Fibroblast of skin of back (primary cell): ENCODE measurements at places on chromosomes 12 and 14.
A peak's percentile ranks its signal among the peaks of the same experiment; 100 is the strongest.

DNA sequence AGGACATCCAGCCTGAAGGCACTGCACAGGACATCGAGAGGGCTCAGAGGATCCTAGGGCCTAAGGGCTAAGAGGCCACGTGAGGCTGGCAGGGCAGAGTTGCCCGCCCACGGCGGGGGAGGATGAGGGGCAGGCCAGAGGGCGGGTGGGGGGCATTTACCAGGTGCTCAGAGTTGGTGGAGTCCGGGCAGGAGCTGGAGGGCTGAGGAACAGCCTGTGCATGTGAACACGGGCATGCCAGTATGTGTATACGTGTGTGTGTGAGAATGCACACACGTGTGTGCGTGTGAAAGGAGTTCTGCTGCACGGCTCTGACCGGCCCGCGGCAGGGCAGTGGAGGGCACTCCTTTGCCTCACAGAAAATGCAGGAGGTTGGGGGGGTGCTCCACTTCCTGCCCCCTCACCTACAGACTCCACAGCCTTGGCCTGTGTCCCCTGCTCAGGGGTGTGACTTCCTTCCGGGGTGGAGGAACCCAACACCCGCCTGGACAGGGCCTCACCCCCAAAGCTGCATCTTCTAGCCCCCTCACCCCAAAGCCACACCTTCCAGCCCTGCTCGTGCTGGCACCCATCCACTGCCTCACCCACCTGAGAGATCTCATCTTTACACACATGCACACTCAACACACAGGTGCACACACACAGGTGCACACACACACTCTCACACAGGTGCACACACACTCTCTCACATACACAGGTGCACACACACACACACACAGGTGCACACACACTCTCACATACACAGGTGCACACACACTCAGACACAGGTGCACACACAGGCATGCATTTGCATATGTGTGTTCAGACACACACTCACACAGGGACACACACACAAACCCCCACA lies 11.8 kb upstream of the GPR132 start:
- DNase-seq, result no peak

- no peak for DNase-seq
These were observed 4.7 kb upstream of the LHX5 start for GRCh38 chr12:113476176-113476986.

DNA sequence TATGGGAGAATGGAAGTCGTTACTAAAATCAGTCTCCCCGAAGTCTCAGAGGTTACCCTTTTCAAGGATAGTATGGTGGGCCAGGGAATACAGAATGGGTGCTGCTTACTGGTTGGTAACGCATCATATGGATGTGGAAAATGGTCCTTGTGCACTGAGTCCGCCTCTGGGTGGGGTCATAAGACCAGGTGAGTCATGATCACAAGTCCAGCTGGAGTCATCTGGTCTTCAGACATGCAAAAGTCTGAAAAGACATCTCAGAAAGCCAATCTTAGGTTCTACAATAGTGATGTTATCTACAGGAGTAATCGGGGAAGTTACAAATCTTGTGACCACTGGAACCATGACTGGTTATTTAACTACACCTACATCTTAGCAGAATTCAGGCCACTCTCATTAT lies 71.9 kb upstream of the TCL1B start:
- DNase-seq, result no peak

GRCh38 chr14:21978184-21978998 lies 304.8 kb upstream of the OR4E1 start:
- DNase-seq, result peak; percentile 11

GRCh38 chr12:52730793-52731192 lies 27.5 kb upstream of the KRT77 start:
- DNase-seq, result no peak

GRCh38 chr12:68474467-68475204 lies 136.1 kb upstream of the RAP1B start:
- no peak for DNase-seq

DNA sequence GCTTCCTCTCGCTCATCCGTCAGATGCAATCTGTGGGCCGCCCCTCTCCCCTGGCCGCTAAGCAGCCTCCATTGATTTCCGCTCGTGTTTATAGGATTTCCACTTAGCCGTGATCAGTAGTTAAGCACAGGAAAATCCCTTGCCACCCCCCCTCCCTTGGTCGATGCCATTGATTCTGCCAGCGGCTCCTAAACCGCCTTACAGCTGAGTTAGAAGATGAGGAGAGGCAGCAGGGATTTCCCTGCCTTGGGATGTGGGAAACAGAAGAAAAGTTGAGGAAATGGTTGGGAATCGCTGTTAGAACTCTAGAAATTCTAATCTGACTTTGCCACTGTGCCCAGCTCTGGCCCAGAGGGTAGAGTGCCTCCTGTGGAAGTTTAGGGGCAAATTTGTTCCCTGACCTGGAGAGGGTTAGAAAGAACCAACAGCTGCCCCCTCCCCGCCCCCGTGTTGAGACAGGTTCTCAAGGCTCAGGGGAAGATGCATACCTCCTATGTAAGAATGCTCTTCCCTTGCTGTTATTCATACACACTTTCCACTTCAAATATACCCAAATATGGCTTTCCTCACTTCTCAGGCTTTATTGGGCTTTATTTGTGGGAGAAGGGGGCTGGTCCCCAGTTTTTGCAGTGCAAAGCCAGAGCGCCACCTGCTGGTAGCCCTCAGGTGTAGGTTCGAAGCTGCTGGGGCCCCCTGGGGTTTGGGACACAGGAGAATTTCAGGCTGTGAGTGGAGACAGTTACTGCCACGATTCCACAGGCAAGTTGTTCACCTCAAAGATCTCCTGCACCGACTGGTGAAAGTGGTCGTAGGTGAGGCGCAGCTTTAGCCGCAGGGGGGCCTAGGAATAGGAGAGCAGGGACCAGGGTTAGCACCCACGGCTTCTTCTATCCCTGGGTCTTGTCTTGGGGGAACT lies 3.2 kb downstream of the THTPA start:
- DNase-seq, result peak; percentile 61

DNA sequence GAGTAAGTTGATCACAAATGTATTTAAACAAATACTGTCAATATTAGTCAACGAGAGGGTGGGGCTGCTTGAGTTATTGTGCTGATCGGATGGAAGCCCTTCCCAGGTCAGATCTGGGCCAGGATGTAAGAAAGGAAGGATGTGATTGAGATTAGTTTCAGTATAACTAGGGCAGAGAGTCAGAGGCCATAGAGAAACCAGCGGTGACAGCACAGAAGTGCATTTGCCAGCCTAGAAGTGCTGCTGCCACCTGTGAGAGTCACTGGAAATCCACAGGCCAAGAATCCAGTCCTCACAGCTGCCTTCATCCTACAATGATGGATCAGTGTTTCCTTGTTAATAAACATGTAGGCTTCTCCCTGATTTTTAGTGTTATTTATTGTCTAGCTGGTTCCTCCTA lies 9.8 kb upstream of the FERMT2 start:
- DNase-seq, result no peak

- peak; percentile 1 for DNase-seq
These were observed 156.0 kb downstream of the TMTC3 start for GRCh38 chr12:88298014-88298682.

DNA sequence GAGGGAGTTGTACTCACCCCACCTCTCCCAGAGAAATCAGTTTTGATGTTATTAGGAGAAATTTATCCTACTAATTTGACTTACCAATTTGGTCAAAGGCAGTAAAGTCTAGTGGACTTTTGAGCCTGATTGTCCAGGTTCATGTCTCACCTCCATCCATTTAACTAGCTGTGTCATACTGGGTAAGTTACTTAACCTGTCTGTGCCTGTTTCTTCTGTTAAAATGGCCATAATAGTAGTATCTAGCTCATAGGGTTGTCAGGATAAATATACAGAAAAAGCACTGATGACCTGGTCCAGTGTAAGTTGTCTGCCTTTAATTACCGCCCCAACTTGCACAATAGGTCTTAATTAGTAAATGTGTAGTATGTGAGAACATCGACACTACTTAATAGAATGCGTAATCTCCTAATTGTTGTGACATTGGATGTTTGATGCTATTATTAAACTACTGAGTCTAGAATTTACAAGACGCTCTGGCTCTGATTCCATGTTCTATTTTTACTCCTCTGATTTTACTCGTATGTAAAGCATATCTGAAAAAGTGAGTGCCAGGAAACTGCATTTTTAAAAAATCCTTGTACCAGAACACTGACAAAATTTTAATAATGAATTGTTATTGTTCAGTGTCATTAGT lies 1.5 kb downstream of the RAB21 start:
- no peak for DNase-seq

DNA sequence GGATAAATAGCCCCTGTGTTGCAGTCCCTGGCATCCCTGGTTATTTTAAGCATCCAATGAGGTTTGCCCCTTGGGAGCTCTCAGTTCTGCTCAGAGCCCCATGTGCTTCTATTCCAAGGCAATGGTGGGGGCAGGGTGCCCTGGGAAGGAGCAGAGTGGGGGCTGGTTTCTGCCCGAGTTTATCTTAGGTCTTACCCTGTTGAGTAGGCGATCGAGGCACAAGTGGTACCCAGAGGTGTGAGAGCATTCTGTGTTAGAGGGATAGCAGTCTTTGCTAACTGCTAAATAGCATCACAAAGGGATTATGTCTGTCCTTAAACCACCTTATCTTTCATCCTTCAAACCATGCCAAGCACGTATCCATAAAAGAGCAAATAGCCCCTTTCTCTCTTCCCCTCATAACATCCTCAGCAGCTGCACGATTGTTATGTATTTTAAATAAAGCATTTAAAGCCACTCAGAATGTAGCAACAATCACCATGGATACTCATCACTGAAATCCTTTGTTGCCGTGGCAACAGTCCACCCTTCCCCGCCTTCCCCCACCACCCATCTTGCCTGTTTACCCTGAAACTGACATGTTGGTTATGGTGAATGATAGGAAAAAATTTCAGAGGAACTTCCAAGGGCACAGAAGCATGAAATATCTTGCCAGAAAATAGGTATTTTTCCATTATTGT lies 139.3 kb downstream of the PTPN11 start:
- DNase-seq, result no peak

- peak; percentile 32 for DNase-seq
These were observed 153.0 kb downstream of the NOVA1 start for GRCh38 chr14:26444822-26445221.

GRCh38 chr14:90428676-90429075 lies 31.8 kb downstream of the CALM1 start:
- DNase-seq, result no peak

- peak; percentile 20 for DNase-seq
These were observed 420 bp upstream of the OTUB2 start for GRCh38 chr14:94025720-94026119.

DNA sequence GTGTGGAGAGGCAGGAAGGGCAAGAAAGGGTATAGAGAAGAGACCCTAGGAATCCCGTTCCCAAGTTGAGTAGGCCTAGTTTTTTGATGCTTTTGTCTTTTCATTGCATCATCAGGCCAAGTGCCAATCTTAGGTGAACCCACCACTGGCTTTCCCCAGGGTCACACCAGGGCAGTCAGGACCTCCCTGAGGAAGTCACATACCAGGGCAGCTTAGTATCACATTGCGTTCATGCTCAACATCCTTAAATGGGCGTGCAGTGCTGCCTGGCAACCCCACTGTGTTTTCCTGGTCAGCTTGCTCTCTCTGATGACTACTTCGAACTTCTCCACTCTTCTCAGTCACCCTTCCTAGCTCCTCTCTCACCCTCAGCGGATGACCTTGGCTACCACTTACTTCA lies 9.0 kb downstream of the ASIC1 start:
- DNase-seq, result peak; percentile 97

GRCh38 chr12:52907092-52907810 lies 2.4 kb upstream of the KRT8 start:
- DNase-seq, result no peak

DNA sequence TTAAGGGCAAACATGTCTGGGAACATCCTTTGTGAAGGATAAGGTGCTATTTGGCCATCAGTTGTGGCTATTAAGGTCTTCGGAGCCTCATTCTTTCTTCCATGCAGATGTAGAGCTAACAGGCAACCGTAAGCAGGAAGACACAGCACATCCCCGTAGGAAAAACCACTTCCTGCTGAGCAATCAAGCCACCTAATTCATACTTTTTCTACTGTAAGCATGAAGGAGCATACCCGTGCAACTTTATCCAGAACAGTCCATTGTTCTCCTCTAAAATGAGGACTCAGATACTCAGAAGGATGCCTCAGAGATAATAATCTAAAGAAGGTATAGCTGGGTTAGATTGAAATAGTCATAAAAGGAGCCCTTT lies 232.0 kb downstream of the PPM1H start:
- DNase-seq, result peak; percentile 81

- DNase-seq, result no peak
These were observed 12.9 kb downstream of the ETV6 start for GRCh38 chr12:11662369-11662768.

- peak; percentile 53 for DNase-seq
These were observed 5.4 kb downstream of the KCNH5 start for GRCh38 chr14:63039866-63040265.

DNA sequence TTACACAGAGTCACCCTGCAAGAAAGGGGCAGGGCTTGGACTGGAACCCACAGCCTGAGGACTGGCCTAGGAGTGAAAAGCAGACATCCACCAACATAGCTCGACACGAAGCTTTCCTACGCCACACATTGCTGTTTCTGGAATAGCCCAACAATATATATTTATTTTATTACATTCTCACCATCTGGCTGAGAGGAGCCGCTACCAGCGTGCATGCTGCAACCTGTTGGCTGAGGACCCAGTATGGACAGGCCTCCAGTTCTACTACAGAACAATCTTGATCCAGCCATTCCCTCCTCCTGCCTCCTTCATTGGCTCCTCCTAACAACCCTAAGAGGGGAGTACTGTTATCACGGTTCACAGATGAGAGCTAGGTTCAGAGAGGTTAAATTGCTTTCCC lies 35.6 kb upstream of the TBX5 start:
- no peak for DNase-seq

DNA sequence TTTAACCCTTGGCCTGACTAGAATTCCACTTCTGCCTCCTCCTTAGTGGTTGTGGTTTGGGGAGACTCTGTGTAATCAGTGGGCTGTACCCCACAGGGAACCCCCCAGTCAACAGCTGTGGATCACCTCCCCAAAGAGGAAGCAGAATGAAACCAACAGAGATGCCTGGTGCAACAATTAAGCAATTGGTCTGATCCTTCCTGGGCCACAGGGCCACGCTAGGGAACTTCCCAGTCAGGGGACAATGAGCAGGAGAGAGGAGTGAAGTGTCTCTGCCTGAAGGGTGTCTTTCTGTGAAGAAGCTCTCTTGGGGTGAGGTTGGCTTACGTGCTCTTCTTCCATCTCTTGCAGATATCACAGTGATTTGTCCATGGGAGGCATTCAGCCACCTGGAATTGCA lies 8.2 kb downstream of the PDE6H start:
- DNase-seq, result no peak

- no peak for DNase-seq
These were observed 84.3 kb upstream of the NCOR2 start for GRCh38 chr12:124651516-124652273.

DNA sequence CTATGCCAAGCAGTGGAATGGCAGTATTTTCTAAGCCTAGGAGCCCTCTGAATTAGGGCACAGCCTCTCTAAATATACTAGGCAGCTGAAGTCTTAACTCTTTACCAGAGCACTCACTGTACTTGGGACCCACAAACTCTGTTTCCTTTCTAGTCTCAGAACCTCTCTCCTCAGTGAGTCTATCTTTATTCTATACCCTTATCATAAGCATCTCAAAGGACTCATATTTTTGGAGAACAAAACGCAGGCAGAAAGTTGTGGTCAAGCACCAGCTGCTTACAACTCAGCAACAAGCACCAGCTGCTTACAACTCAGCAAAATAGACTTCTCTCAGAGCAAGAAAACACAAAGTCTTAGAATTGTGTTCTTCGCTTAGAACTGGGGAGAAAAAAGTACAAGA lies 993 bp downstream of the CCDC196 start:
- no peak for DNase-seq
